ENCODE measurements at places on chromosomes 7 and 10. TPM values are rescaled to one million over a fixed set of nuclear protein-coding genes. Genes with fewer than 3 reads are reported as not detected.

The GARIN1A gene
- 4.6 TPM for total RNA-seq

The CPEB3 gene
- total RNA-seq, result 8.4 TPM

The C10orf143 gene
- total RNA-seq, result 0.55 TPM

The NEURL1 gene
- total RNA-seq, result 0.89 TPM

The ACTR3C gene
- total RNA-seq, result 21.5 TPM

The ADAMTS14 gene
- 0.59 TPM for total RNA-seq

The SPDYE6 gene
- total RNA-seq, result not detected

The MASTL gene
- 7.8 TPM for total RNA-seq

The ADCY1 gene
- 0.46 TPM for total RNA-seq

The TMEM209 gene
- total RNA-seq, result 16.2 TPM

The TET1 gene
- total RNA-seq, result 1.4 TPM

The AKR1C4 gene
- not detected for total RNA-seq

The ASB15 gene
- not detected for total RNA-seq

GRCh38 chr7:44224080-44224973 is 23.5 kb downstream of the YKT6 start:
- H3K4me3 ChIP-seq, result no peak overlapping the region
- no peaks in the 10 kb centered on the region for H3K4me1 ChIP-seq
- no peak overlapping the region for H3K27ac ChIP-seq

DNA sequence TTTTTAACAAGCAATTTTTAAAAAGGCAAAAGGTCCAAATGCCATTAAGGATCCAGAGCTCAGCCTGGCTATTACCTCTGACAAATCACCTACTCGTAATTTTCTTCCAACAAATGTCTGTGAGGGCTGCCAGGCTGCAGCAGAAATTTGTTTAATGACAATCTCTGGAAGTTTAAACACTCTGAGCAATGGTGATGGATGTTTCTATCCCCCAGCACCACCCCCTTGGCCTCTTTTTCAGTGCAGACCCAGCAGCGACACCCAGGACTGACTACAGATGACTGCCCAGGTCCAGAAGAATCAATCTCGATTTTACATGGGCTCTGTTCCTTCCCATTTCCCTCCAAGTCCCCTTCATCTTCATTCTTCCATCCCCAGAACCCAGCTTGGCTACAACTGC is 201.4 kb upstream of the AOAH start:
- peaks cover 4% of the 10 kb centered on the region for H3K4me1 ChIP-seq
- no peaks in the 10 kb centered on the region for H3K27me3 ChIP-seq
- H3K36me3 ChIP-seq, result no peaks in the 10 kb centered on the region

- H3K4me1 ChIP-seq, result no peaks in the 10 kb centered on the region
- no peaks in the 10 kb centered on the region for H3K36me3 ChIP-seq
- H3K27me3 ChIP-seq, result no peaks in the 10 kb centered on the region
- no peak overlapping the region for H3K27ac ChIP-seq
- DNase-seq, result no peak
Measured at GRCh38 chr7:155722118-155722517, 77.7 kb downstream of the RBM33 start.

- H3K4me1 ChIP-seq, result no peaks in the 10 kb centered on the region
- H3K4me3 ChIP-seq, result no peak overlapping the region
- H3K27me3 ChIP-seq, result no peaks in the 10 kb centered on the region
- no peak overlapping the region for H3K27ac ChIP-seq
- no peak for DNase-seq
- no peaks in the 10 kb centered on the region for H3K36me3 ChIP-seq
Measured at GRCh38 chr10:78584681-78585080, 484.1 kb upstream of the ZMIZ1 start.

DNA sequence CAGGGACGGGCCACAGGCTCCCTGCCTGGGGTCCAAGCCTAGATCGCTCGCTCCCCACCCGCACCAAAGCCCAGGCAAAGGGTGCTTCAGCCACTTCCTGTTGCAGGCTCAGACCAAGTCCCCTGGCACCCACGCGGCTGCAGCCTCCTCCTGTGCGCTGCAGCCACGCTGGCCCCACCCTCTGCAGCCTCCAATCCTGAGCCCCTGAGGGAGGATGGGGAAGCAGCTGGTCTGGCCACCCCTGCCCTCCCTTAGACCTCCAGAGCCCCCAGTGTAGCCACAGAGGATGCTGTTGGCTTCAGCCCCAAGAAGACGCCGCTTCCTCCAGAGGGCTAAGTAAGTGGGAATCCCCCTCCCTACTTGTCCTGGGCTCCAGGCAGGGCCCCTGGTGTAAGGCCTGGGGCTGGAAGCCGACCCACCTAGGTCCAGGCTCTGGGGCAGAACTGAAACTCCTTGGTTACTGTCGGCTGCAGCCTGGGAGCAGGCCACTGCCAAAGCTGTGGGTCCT is 9.4 kb downstream of the LIMK1 start:
- H3K4me1 ChIP-seq, result peaks cover 33% of the 10 kb centered on the region
- DNase-seq, result peak; percentile 87
- peak overlapping the region; percentile 55 for H3K4me3 ChIP-seq

DNA sequence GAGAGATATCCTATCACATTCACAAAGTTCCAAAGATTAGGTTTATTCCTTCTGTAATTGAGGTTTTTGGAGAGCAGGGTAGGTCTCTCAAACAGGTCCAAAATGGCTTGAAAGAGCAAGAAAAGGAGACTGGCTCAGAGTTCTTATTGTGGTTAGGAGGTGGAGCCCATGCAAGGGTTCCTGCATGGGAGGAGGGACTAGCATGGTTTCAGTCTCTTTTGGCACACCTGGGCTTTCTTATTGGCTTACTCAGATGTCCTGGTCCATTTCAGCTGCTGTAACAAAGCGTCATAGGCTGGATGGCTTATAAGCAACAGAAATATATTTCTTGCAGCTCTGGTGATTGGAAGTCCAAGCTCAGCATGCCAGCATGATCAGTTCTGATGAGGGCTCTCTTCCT is 493.1 kb downstream of the REEP3 start:
- H3K4me3 ChIP-seq, result no peak overlapping the region
- H3K4me1 ChIP-seq, result no peaks in the 10 kb centered on the region
- H3K27me3 ChIP-seq, result no peaks in the 10 kb centered on the region
- no peak overlapping the region for H3K27ac ChIP-seq

DNA sequence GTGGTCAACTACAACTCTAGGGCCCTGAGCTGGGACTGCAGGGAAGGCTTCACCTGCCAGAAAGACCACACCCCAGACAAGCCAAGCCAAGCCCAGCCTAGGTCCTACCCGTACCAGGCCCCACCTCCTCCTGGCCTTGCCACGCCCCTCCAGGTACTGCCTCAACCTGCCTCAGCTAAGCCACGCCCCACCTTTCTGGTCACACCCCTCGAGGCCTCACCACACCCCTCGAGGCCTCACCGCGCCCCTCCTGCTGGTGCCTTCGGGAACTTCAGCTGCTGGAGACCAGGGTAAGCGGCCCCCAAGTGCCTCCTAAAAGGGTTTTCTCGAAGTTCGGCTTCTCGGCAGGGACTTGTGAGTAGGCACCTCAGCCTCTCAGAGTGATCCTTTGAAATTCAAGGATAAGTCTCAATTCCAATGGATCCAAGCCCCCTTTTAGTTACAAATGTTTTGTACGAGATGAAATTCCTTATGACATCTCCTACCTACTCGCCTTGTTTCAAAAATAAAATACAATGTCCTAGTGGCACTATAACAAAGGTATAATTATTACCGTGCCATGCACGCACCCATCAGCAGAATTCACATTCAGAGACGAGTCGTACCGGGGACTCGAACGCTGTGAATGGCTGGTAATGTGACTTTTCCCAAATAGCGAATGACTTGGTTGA is 171.2 kb downstream of the ARHGAP21 start:
- no peaks in the 10 kb centered on the region for H3K27me3 ChIP-seq
- no peak overlapping the region for H3K27ac ChIP-seq
- H3K4me1 ChIP-seq, result peaks cover 4% of the 10 kb centered on the region
- no peak overlapping the region for H3K4me3 ChIP-seq
- no peaks in the 10 kb centered on the region for H3K36me3 ChIP-seq
- peak; percentile 74 for DNase-seq

DNA sequence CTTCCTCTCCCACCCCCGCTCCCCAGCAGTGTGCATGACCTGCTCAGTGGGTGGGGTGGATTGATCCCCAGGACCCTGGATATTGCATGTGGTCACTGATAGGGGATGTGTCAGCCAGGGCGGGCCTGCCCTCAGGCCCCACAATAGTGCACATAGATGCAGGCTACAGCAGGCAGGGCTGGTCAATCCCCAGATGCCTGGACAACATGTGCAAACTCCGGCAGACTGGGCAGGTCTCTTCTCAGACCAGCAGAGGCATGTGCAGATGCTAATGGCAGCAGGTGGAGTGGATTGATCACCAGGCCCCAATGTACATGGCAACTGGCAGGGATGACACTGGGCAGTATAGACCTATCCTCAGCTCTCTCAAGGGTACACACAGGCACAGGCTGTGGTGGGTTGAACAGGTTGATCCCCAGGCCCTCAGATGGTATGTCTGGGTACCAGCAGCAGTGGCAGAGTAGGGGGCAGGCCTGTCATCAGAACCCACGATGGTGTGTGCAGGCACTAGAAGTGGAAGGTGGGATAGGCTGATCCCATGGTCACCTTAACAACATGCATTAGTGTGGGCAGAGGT is 98.6 kb downstream of the LANCL2 start:
- peaks cover 14% of the 10 kb centered on the region for H3K36me3 ChIP-seq
- no peak for DNase-seq
- no peak overlapping the region for H3K4me3 ChIP-seq
- no peak overlapping the region for H3K27ac ChIP-seq

- H3K36me3 ChIP-seq, result no peaks in the 10 kb centered on the region
- H3K27me3 ChIP-seq, result no peaks in the 10 kb centered on the region
- H3K27ac ChIP-seq, result no peak overlapping the region
- H3K4me3 ChIP-seq, result no peak overlapping the region
- peaks cover 7% of the 10 kb centered on the region for H3K4me1 ChIP-seq
- peak; percentile 67 for DNase-seq
Measured at GRCh38 chr7:927031-927671, 27.3 kb downstream of the ADAP1 start.

DNA sequence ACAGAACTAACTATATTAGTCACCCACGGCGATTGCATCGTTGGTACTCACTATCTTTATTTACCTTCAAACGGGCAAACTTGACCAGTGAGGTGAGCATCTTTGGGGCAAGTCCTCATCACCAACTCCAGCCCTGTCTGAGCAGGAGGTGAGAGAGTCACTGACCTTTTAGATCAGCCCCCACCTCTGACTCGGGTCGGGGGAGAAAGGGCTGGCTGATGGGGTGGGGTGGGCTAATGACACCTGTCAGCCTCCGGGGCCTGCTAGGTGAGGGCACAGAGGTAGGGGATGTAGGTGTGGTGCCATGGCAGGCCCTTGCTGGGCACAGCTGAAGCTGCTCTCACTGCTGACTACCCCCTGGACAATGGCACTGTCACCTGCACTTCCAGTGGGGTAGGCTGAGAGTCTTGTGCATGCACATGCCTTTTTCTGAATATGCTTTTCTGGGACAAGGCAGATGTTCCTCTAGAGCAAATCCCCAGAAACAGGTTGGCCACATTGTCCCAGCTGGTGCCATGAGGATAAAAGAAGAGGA is 359.5 kb upstream of the MKI67 start:
- H3K4me1 ChIP-seq, result no peaks in the 10 kb centered on the region
- H3K27ac ChIP-seq, result no peak overlapping the region
- no peak for DNase-seq
- H3K36me3 ChIP-seq, result no peaks in the 10 kb centered on the region
- H3K4me3 ChIP-seq, result no peak overlapping the region

DNA sequence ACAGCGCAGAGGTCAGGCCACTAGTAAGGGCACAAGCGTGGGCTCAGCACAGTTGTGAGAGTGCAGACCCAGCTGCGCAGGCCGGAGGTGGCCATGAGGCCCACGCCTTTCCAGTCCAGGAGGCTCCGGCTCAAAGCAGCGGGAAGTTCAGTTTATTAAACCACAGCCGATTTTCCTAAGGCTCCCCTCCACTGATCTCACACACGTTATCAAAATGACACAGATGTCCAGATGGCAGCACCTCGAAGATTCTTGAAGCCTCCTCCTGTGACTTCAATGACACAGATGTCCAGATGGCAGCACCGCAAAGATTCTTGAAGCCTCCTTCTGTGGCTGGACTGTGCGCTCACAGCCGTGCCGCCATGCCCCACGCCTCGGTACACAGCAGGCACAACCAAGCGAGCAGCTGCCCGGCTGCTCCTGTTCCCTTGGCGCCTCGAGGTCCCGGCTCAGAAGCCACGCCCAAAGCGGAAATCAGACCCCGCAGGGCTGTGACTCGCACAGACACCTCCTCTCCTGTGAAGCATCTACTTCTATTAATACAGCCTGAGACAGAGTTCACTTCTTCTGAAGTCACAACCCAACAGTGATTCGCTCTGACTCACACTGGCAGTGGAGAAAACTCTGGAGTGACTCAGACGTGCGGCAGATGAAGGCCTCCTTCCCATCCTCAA is 122.7 kb downstream of the MAD1L1 start:
- peaks cover 34% of the 10 kb centered on the region for H3K4me1 ChIP-seq
- no peaks in the 10 kb centered on the region for H3K27me3 ChIP-seq
- peak overlapping the region; percentile 27 for H3K27ac ChIP-seq
- H3K4me3 ChIP-seq, result no peak overlapping the region

GRCh38 chr10:22620140-22620857 is 94.1 kb downstream of the PIP4K2A start:
- no peak overlapping the region for H3K4me3 ChIP-seq
- peak overlapping the region; percentile 56 for H3K27ac ChIP-seq
- no peak for DNase-seq
- H3K36me3 ChIP-seq, result no peaks in the 10 kb centered on the region

- no peaks in the 10 kb centered on the region for H3K36me3 ChIP-seq
- DNase-seq, result no peak
- H3K27ac ChIP-seq, result peak overlapping the region; percentile 42
- H3K27me3 ChIP-seq, result no peaks in the 10 kb centered on the region
- no peaks in the 10 kb centered on the region for H3K4me1 ChIP-seq
Measured at GRCh38 chr10:110425684-110426293, 71.9 kb upstream of the DUSP5 start.

DNA sequence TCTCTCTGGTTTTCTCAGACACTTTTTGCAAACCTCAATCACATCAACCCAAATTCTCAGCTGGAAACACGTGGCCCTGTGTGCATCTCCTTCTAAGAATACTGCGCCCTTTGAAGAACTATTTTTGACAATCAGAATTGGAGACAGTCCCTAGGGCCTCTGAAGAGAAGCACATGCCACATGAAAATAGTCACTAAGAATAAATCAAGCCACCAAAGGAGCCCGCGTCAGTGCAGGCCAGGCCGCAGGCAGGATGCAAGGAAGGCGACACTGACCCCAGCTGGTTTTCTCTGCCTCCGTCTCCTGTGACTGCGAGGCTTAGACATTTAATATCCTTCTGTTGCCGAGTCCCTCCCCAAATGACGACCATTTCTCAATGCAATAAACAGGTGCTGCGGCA is 88.0 kb upstream of the ADAM12 start:
- H3K4me3 ChIP-seq, result no peak overlapping the region
- no peaks in the 10 kb centered on the region for H3K36me3 ChIP-seq
- H3K27ac ChIP-seq, result no peak overlapping the region
- H3K4me1 ChIP-seq, result no peaks in the 10 kb centered on the region
- no peak for DNase-seq

GRCh38 chr10:86538547-86538946 is 17.0 kb upstream of the WAPL start:
- no peak overlapping the region for H3K27ac ChIP-seq
- no peaks in the 10 kb centered on the region for H3K27me3 ChIP-seq
- no peak overlapping the region for H3K4me3 ChIP-seq

Measured in upper lobe of left lung (tissue), 6 donors.